Stimulated activated CD8-positive, alpha-beta memory T cell treated with anti-CD3 and anti-CD28 coated beads, Interleukin-7, amount 100 ng/mL, for 24 hours (primary cell): ENCODE measurements at places on chromosomes 3 and 15.

DNA sequence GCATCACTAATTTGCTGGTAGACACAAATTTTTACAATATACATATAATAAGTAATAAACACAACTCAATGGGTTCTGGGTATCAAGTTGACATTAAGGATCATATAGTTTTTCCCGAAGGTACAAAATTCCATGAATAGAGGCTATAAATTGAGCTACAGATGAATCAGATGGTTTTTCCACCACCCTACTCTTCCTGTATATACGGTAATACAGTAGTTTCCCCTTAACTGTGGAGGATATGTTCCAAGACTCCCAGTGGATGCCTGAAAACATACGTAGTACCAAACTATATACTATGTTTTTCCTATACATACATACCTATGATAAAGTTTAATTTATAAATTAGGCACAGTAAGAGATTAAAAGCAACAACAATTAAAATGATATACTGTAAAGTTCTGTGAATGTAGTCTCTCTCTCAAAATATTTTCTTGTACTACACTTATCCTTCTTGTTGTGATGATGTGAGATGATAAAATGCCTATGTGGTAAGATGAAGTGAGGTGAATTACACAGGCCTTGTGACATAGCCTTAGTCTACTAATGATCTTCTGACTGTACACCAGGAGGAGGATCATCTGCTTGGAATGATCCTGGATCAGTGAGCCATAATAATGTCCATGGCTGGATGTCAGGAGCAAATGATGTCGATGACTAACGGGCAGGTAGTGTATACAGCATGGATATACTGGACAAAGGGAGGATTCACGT, 116.7 kb downstream of the NR1I2 start:
- no peak for DNase-seq

DNA sequence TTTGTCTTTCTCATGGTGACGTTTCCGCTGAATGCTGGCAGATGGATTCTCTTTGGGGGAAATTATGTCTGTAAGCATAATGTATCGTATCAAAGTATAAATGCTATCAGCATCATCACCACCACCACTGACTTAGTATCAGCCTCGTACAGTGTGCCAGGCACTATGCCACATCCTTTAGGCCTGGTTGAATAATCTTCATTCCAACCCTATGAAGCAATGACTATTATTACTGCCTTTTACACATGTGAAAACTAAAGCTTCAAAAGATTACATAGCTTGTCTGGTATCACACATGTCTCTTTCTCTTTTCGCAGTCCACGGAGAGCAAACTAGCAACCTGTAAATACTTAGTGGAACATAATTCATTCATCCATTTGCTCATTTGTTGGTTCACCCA, 166.7 kb upstream of the PRICKLE2 start:
- no peak for DNase-seq

DNA sequence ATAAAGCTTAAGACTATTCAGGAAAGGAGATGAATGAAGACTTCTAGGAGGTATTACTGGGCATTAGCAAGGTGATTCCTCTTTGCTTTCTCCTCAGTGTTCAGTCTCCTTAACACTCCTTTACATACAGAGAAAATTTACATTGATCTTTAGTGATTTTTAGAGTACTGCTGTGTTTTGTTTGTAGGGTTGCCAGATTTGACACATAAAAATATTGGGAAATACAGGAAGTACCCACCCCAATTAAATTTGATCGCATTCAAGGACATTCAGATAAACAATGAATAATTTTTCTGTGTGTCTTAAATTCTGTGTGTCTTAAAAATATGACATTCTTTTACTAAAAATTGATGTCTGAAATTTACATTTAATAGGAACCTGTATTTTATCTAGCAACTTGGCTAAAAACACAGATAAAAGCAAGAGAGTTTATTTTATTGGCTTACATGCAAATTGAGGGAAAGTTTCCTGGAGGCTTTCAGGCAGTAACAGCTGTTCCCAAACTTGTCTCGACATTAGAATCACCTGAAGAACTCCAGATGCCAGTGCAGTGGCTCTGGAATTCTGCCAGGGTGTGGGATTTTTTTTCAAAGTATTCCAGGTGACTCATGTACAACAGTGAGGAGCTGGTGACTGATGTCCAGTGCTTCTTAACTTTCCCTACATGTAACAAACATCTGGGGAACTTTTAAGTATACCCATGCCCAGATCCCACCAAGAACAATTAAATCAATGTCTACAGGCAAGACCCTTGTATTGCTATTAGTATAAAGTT, 23.4 kb upstream of the PLOD2 start:
- DNase-seq = no peak

DNA sequence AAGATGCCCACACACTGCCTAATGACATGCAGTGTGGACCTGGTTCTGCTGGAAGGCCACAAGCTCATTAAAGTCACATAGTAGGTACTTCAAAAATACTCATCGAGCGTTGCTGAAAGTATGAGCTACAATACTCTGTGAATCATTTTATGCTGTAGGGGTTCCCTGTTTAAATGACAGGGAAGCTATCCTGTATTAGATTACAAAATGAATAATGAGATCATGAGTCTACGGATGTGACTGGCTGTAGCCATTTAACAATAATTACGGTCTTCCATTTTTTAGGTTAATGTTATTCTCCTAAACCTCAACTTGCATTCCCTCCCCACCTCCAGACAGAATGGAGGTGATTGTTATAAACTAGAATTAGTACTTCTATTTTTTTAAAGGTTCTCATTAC, 128.2 kb upstream of the FAM3D start:
- DNase-seq = no peak

DNA sequence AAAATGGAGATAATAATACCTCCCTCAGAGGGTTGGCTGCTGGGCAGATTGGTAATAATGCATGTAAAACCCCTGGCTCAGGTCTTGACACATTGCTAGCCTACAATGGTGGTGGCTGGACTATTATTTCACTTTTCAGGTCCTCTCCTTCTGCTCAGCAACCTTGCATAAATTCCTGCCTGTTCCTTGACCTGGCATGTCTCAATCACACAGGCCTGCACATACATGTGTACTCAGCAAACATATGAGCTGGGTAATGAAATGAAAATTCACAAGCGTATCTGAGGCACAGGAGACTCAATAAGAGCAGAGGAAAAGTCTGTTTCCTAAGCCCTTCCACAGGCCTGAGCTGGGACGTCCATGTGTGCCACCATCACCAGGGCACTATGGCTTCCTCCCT, 17.4 kb downstream of the VPS18 start:
- DNase-seq = no peak

DNA sequence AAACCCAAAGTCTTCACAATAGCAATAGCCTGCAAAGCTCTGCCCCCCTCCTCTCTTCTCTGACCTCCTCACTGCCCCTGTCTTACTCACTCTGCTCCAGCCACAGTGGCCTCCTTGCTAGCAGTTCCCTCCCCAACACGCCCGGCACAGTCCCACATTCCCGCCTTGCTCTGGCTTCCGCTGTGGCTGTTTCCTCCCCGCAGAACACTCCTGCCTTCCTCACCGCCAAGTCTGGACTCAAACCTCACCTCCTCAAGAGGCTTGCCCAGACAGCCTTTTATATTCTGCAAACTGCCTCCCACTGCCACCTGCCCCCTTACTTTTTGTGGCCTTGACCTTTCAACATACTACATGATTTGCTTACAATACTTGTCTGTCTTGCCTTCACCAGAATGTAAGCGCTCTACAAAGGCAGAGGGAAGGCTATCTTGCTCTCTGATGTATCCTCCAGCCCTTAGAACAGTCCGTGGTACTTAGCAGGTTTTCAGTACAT, 406 bp upstream of the MPI start:
- DNase-seq = no peak

- no peak for DNase-seq
Observed at GRCh38 chr3:14403619-14404155, 1.3 kb downstream of the SLC6A6 start.

DNA sequence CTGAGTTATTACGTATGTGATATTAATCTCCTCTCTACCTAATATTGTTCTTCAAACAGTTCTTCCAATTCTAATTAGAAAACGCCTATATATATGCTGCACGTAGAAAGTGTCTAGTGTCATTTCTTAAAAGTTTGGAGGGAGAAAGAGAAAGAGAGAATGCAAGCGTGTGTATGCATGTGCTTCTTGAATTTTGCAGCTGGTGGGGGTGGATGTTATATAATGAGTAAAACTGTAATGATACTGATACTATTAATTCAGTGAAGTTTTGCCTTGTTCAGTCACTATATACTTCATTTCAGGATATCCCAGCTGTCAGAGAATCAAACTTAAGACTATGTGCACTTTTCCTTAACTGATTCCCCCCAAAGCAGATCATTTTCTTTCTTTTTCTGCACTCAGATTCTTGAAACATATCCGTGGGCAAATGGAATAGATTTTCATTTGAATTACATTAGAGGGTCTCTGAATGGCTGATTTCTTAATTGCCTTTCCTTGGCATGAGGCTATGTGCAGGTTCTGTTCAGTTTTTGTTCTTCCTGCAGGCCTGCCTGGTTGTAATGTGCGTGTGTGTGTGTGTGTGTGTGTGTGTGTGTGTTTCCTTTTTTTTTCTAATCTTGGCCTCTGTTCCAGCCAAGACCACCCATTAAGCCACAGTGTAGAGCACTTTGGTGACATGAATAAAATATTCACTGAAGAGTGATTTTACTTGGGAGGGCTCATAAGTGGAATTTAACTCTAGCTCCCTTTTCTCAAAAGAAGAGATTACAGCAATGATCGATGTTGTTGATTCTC, 617.5 kb downstream of the RBMS3 start:
- DNase-seq = no peak

DNA sequence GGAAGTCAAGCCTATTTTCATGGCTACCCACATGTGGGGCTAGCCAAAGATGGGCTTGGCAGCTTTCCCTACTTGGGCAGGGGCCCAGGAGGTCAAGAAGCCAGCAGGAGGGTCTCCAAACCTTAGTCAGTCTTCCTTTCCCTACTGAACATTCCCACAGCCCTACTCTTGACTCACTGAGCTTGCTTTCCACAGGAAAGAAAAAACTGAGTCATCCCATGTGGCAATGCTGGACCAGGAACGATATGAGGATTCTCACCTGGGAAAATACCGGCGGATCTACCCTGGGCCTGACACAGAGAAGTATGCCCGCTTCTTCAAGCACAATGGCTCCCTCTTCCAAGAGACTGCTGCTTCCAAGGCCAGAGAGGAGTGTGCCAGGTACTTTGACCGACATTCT, 3.7 kb upstream of the NGRN start:
- no peak for DNase-seq

GRCh38 chr15:59304034-59304795, 68.5 kb downstream of the MYO1E start:
- no peak for DNase-seq

GRCh38 chr3:108006077-108006771, 84.6 kb downstream of the CD47 start:
- no peak for DNase-seq

- DNase-seq = no peak
Observed at GRCh38 chr3:107242579-107242978, 134.7 kb upstream of the CCDC54 start.

- no peak for DNase-seq
Observed at GRCh38 chr3:114418724-114419543, 125.1 kb downstream of the TIGIT start.

DNA sequence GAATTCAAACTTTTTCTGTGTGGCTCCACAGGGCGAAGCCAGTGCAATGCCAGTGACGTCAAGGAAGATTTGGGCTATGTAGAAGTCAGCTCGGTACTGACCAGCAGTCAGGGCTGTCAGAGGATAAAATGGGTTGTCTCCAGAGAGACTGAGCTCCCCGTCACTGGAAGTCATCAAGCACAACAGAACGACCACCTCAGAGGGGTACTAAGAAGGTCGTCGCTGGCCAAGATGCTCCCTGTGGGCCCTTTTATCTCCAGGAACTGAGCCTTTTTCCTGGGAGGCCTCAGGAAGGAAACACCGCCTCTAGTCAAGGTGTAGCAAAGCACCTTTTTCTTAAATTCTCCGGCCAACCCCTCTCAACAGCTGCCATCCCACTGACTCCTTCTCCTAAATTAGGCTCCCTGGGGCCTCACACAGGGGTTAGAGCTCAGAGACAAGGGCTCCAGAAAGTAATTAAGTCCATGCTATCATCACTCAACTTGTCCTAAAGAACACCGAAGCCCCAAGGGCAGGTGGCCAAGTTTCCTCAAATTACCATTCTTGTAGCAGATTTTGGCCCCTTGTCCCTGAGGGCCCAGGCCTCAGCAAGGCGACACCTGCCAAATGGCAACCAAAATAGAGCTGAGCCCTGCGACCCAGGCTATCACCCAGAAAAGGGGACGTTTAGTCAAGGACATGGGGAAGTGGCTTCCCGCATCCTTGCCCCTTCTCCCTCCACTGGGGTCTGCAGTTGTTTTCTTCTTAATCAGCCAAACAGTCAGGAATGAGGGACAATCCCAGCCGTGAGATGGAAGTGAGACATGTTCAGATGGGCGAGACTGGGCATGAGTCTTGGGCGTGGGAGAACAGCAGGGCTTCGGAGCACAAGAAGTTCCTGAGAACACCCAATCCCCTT, 48.0 kb downstream of the SSUH2 start:
- no peak for DNase-seq

- peak; percentile 22 for DNase-seq
Observed at GRCh38 chr15:65981837-65982626, 112.7 kb downstream of the RAB11A start.

GRCh38 chr15:82317091-82317489, 32.2 kb downstream of the GOLGA6L10 start:
- no peak for DNase-seq

- DNase-seq = no peak
Observed at GRCh38 chr3:15266510-15267376, 60.7 kb downstream of the CAPN7 start.

DNA sequence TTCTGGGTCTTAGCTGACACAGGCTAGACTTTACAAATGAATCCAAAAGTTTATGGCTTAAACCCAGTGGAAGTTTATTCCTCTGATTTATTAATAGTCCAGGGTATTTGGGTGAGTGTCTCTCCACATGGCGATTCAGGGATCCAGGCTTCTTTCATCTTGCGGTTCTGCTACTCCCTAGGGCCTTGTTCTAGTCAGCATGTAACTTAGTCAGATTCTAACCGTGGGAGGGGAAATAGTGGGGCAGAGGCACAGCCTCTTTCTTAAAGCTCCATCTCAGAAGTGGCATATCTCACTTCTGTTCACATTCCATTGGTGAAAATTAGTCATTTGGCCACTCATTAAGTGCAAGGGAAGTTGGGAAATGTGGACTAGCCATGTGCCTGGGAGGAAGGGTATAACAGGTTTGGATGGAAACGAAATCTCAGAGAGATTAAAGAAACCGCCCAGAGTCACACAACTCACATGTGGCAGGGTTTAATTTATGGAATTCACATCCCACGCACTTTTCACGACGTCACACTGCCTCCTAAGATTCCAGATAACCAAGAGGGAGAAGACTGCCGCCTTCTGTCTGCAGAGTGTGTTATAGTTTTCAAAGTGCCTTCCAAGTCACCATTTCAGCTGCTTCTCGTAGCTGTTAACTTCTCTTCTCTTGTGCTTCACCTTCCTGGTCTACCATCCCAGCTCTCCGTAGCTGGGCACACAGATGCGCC, 11.4 kb upstream of the RASGRF1 start:
- DNase-seq = no peak
